ENCODE measurements at places on chromosomes 3 and 15.

DNA sequence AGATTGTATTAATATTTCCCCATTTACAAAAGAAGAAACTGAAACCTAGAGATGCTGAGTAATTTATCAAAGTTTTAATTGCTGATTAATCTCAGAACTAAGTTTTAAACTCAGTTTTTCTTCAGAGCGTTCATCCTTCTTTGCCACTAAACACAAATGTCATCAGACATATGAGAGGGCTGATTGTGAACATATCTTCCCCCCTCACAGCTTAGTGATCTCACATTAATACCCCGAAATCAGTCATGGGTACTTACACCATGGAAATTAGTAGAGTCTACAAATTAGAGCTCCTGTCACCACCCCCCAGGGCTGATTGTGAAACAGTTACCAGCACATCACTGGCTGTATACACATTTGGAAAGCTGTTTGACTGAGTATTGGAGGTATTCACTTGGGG lies 189.3 kb upstream of the SGO1 start:
- no peak for DNase-seq

- DNase-seq, result no peak
These were observed 28.6 kb downstream of the EHD4 start for GRCh38 chr15:41943543-41944312.

GRCh38 chr3:133573054-133573628 lies 345 bp upstream of the CDV3 start:
- no peak for DNase-seq

DNA sequence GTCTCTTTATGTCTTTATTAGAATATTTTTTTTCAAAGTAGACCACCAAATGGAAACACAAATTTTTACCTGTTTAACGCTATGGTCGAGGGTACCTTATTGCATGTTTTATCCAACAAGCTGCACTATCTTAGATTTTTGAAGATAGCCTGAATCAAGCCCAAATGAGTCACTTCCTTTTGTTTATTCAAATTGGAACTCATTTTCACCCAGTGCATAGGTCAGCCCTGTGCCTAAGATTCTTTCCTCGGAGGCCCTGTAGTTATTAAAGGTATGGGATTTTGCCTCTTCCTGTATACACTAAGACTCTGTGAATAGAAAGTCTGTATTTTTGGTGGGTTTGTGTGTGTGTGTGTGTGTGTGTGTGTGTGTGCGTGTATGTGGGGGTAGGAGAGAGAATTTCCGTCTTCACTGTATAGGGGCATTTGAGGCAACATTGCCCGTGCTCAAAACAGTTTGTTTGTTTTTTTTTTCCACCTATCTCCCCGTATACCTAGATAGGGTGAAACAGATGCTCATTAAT lies 358.0 kb upstream of the CADM2 start:
- no peak for DNase-seq

DNA sequence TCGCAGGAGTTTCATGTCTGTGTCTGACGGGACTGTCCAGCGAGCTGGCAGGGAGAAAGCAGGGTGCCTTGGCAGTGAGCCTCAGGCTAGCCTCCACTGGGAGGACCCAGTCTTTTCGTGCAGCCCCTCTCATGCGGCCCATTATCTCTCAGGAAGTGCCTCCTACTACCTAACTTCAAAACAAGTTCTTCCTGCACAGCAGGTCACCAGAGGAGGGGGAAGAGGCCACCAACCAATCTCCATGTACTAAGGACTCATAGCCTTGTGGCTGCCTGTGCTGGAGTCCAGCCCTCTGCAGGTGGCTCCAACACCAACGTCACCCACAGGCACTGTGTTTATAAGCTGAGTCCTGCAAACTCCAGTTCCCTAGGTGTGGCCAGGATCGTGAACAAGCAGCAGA lies 4.8 kb downstream of the VIPR1 start:
- DNase-seq, result no peak

- DNase-seq, result no peak
These were observed 46.8 kb downstream of the PXYLP1 start for GRCh38 chr3:141278196-141279076.

DNA sequence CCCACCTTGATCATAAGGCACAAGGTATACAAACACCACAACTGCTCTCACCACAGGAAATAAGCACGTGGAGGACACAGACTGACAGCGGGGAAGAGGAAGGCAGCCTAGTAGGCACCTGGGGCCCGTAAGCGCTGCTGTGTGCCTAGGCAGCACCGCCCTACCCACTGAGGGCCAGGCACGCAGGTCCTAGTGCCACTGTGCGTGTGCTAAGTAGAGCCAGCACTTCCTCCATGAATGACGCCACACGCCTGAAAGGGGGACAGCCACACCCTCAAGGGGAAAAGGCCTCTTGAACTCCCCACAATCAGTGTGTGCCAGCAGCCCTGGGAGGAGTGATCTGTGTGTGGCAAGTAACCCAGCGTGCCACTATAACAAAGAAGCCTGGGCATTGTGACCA lies 73.0 kb downstream of the ATP1B3 start:
- no peak for DNase-seq

DNA sequence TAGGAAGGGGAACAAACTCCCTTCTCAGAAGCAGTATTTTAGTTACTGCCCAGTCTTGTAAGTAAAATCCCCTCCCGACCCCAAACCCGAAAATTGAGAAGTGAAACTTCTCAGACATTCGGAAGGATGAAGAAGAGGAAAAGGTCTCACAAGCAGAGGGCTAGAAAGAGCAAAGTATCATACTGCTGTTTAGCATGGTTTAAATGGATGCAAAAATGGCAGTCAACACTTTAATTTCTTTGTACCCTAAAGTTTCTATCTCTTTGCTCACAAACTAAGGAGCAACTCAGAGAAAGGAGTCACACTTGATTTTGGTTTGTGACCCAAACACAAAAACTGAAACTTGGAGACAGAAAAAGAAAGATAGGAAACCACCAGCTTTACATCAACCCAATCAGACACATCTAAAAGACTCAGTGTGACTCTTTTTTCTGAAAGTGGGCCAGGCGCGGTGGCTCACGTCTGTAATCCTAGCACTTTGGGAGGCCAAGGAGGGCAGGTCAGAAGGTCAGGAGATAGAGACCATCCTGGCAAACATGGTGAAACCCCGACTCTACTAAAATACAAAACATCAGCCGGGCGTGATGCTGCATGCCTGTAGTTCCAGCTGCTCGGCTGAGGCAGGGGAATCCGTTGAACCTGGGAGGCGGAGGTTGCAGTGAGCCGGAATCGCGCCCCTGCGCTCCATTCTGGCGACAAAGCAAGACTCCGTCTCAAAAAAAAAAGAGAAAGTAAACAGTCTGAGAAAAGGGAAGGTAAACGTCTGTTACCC lies 63.2 kb upstream of the ATP11B start:
- no peak for DNase-seq

Measured in NCI-H526 (cell line).